ENCODE measurements at places on chromosomes 11 and 22.

- DNase-seq: peak; percentile 67
Observed at GRCh38 chr22:35430897-35431322, 31.0 kb downstream of the MCM5 start.

- DNase-seq: peak; percentile 1
Observed at GRCh38 chr11:1194231-1194976, 28.5 kb upstream of the MUC5B start.

GRCh38 chr11:57294225-57295131, 30.3 kb downstream of the TNKS1BP1 start:
- no peak for DNase-seq

DNA sequence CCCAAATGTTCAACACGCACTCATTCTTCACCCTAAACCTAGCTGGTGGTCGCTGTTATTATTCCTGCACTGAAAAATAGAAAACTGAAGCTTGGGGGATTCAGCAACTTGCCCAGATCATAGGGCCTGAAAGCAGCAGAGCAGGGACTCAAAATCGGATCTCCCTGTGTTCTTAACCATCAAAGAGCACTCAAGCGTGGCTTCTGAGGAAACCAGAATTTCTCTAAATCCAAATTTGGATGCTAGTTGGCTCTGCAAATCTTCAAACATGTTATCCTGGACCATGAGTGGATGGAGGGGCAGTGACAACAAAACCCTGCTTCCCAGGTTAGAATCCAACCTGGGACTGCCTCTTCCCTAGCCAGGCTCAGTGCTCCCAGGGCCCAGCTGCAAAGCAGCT, 11.6 kb upstream of the ARAP1 start:
- no peak for DNase-seq

DNA sequence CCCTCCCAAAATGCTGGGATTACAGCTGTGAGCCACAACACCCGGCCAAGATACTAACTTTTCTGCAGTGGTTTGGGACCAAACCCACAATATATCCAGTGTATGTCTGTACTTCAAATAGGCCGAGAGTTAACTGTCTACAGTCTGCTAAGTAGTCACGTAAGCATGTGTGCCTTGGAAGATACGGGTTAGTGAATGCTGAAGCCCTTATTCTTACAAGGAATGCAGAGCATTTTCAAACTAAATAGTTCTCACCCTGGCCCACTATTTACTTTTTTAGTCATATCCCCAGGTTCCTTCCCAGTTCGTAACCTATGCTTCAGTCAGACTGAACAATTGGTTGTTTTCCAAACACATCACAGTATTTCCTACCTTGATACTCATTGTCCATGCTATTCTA, 176.0 kb downstream of the WNT11 start:
- DNase-seq: no peak

DNA sequence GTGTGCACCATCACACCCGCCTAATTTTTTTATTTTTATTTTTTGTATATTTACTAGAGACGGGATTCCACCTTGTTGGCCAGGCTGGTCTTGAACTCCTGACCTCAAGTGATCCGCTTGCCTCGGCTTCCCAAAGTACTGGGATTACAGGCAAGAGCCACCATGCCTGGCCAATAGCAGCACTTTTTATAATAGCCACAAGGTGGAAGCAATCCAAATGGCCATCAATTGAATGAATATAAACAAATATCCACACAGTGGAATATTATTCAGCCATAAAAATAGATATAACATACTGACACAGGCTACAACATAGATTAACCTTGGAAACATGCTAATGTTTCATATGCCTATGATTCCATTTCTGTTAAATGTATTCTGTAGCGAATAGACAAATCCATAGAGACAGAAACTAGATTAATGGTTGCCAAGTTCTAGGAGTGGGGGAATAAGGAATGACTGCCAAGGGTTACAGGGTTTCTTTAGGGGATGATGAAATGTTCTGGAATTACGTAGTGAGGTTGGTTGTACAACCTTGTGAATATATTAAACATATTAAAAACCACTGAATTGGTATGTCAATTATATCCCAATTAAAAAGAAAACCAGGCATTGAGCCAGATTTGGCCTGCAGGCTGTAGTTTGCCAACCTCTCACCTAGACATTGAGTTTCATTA, 4.8 kb downstream of the VPS51 start:
- DNase-seq: no peak

DNA sequence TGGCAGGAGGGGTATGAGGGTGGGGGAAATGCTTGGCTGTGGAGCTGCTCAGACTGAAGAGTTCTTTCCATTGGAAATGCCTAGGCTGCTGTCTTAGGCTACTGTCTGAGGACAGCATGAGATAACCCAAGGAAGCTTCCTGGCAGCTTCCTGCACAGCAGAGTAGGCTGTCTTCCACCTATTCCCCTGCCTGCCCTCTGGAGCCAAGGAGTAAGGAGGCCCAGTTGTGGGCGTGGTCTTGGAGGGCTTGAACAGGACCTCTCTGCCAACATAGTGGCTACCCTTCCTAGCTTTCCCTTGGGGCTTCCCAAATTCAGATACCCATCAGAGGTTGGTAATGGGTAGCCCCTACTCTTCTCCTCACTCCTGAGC, 25.9 kb downstream of the PHLDB1 start:
- no peak for DNase-seq

- DNase-seq: no peak
Observed at GRCh38 chr11:130514851-130515250, 66.4 kb downstream of the ADAMTS15 start.

DNA sequence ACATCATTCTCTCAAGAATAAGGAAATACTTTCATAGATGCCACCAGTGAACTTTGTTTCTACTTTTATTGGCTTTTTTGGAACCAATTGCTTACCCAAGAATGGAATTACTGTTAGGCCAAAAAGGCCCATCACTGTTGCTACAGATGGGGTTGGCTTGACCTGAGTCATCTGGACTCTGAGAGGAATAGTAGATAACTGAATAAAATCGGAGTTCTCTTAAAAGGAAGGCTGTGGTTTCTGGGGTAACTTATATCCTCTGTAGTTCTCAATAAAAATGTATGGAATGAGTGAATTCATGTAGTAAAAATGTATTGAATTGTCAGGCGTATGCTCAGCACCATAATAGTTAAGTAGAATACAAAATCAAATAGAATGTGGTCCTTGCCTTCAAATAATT, 56.6 kb downstream of the ARHGEF12 start:
- DNase-seq: no peak

DNA sequence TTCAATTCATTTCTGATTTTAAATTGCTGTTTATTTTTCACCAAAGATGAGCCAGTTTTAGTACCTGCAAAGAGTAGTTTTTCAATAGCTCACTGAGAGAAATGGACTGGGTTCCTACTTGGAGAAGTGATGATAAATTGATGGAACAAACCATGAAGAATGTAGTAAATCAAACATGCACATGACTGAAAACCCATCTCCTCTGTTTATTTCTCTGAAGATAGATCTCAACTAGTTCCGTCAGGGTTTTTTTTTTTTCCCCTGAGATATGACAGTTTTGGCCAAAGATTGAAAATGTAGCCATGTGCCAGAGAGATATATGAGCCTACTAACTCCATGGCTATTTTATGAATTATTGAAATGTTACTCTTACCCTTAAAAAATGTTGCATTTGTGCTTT, 239.6 kb downstream of the DDX10 start:
- no peak for DNase-seq

DNA sequence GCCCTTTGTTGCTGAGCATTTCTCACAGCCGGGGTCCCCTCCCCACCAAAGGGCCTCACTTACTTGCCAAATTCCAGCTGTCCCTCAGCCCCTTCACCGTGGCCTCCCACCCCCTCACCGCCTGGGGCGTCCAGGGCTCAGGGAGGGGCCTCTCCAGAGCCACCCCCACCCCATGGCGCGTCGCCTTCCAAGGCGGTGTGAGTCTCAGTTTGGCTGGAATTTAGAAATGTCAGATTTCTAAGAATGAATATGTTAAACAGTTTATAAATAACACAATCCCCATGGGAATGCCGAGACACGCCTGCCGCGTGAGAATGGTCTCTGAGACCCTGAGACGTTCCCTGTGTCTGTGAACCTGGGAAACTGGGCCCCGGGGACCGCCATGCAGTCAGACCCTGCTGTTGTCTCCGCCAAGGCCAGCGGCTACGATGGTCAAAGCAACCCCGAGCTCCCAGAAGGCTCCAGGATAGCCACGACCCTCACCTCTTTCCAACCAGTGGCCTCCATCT, 28.9 kb downstream of the CELSR1 start:
- no peak for DNase-seq

DNA sequence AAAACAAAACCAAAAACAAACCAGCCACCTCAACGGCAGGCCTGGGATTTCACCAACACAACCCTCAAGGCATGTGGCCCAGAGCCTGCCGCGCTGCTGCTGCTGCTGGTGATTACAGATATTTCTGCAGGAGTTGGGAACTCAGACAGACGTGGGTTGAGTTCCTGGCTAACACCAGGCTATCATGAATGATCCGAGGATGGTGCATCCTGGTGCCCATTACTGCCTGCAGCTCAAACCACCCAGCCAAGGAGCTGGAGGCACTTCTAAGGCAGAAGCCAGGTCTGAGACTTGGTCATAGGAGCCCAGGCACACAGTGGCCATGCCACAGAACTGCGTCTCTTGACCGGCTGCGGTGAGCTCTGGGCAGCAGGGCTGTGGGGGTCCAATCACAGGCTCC, 151.8 kb downstream of the MPPED1 start:
- DNase-seq: no peak

- DNase-seq: no peak
Observed at GRCh38 chr11:2807025-2807681, 78.4 kb downstream of the CDKN1C start.

- no peak for DNase-seq
Observed at GRCh38 chr22:47154621-47155081, 392.2 kb downstream of the TBC1D22A start.

DNA sequence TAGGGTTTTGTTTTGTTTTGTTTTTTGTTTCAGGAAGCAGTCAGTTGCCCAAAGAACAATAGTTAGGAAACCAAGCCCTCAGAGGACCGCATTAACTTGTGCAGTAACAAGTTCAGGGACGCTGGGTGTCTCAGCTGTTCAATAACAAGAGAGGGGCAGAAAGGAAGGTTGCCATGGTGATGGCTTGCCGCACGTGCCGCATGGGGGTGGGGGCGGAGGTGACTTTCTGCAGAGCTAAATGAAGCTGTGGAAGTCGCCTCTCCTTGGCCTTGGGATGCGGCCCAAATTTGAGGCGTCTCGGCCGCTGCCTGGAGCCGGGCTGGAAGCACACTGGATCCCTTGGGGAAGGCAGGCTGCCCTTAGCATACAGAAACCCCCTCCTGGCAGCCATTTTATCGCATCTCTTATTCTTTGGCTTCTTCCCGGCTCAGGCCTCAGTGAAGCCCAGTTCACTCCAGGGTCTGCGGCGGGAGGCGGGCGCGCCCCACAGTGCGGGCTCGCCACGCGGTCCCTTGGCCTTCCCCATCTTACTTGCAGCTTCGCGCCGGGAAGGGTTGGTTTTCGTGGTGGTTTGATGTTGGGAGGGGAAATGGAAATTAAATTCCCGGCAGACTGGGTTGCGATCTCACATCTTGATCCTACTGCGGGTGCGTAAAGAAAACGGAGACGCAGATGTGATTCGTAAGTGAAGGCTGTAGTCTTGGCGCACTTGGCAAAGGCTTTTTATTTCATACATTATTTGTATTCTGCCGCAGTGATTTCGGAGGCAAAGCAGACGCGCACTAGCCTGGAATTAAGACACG, 94.3 kb downstream of the SLC17A6 start:
- no peak for DNase-seq

GRCh38 chr22:40006641-40007040, 11.9 kb downstream of the FAM83F start:
- no peak for DNase-seq

DNA sequence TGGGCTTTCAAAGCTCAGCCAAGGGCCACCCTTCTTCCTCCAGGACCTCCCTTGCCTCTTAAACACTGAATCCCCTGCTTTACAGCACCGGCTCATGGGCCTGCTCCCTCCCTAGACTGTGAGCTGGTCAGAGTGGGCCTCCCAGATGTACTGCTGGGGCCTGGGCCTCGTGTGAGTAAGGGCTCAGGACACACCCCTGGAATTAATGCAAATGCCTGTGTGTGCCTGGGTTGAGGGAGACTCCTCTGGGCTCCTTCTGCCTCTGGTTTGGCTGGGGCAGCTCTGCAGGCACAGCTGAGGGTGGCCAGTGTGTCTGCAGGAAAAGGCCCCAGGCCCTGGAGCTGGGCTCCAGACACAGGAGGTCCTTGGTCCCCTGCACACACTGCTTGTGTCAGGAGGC, 24.2 kb downstream of the ALX4 start:
- no peak for DNase-seq

DNA sequence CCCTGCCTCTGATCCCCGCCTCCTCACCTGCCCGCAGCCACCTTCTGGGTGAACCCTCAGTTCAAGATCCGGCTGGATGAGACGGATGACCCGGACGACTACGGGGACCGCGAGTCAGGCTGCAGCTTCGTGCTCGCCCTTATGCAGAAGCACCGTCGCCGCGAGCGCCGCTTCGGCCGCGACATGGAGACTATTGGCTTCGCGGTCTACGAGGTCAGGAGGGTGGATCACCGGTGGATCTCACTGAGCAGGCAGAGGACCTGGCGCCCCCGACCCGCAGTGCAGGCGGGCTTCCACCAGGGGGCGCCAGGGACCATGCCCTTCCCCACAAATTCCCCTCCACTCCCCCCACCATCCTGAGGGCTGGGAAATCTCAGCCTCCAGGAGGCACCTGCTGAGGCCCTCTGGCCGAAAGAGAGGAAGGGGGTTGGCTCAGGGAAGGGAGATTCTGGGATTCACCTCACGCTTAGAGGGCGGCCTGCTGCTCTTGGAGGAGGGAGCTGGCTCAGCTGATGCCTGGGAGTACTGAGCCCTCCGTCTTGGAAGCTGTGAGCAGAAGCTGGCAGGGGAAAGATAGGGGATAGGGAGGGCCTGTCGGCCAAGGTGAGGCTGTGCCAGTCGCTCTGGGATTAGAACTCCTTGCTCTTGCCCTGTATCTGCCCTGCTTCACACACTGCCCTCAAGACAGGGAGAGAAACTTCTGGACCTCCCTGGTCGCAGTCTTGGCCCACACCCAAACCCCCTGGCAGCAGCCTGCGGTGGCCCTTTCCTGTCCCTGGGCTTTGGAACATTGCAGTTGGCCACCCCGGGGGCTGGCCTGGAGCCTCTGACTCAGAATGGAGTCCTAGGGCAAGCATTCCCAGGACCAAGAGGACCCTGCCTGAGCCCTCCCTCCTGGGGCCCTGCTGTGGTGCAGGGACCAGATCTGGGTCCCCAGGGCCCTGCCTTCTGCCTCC, 23.2 kb downstream of the CAPN1 start:
- peak; percentile 79 for DNase-seq

- DNase-seq: no peak
Observed at GRCh38 chr11:84430661-84431060, 1144.5 kb upstream of the CCDC90B start.

DNA sequence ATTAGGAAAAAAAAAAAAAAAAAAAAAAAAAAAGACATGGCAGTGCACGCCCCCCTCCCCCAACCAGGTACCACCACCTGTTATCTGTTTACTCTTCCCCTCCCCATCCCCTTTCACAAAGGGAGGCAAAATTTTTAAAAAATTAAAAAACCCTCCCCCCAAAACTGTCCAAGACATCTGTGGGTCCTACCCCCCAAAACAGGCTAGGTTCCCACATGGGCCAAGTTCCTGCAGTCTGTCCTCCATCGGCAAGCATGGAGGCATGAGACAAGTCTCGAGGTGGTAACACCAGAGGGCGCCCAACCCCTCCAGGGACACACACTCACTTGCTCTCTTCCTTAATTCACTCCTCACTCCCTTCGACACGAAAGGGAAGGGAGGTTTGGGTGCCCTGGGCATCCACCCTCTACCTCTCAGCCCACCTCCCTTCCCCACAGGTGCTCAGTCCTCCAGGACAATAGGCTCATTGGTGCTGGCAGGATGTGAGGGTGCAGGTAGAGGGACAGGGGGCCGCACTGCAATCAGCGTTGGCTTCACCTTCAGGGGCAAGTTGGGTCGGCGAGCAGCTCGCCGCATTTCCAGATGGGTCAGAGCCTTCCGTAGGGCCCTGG, 2.2 kb upstream of the TUT1 start:
- DNase-seq: peak; percentile 60

All from GM12892 (cell line).